ENCODE measurements at places on chromosomes 6 and 20.

DNA sequence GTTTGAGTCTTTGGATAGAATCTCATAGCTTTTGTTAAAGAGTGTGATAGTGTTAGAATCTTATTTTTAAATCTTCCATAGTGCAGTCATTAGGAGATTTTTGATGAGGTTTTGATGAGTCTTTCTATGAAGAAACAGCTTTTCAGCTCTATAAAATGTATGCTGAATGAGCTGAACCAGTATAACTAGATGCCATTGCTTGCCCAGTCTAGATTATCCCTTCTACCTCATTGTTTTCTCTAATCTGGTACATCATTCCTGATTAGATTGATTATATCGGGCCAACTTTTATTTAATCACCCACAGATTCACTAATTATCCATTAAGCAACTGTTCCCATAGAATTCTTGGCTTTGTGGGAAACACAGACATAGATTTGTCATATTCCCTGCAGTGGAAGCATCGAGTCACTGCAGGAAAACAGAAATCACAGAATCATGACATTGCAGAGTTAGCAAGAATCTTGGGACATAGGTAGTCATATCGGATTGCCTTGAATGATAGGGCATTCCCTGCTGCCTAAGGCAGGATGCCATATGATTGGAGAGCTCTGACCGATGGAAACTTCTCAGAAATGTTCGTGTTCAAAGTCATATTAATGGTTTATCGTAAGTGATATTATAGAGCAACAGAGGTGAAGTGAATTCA lies 882.7 kb upstream of the FLRT3 start:
- DNase-seq: no peak

DNA sequence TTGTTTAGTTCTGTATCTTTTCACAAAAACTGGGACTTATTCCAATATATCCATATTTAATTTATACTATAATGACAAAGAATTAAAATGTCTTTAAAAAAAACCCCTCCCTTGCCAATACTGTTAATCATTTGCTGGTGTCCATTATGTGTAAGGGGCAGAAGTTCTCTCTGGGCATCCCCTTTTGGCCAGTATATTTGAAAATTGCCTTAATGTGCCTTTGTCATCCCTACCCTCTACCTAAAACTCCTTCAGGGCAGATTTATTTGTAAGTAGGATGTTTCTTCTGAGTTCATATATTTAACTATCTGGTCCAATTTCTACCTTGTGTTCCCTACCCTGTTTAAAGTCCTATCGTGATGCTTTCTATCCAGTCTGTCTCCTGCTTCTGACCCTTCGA lies 62.9 kb downstream of the ARHGAP18 start:
- DNase-seq: no peak

DNA sequence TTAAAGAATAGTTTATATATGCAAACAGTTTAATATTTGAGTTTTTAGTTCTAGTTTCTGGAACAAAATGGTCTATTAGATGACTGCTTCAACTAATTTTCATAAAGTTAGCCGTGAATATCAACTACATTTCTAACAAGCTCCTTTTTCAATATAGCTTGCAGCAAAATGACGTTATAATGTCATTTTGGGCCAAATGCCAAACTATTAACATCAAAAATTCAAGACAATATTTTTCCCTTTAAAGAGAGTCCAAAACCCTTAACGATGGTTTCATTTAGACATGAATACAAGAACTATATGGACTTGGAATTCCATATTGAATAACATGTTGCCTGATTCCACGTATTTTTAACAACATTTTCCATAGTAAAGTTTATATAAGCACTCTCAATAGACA lies 91.0 kb downstream of the SMLR1 start:
- DNase-seq: no peak

- no peak for DNase-seq
Observed at GRCh38 chr6:163291622-163292021, 122.9 kb upstream of the QKI start.

DNA sequence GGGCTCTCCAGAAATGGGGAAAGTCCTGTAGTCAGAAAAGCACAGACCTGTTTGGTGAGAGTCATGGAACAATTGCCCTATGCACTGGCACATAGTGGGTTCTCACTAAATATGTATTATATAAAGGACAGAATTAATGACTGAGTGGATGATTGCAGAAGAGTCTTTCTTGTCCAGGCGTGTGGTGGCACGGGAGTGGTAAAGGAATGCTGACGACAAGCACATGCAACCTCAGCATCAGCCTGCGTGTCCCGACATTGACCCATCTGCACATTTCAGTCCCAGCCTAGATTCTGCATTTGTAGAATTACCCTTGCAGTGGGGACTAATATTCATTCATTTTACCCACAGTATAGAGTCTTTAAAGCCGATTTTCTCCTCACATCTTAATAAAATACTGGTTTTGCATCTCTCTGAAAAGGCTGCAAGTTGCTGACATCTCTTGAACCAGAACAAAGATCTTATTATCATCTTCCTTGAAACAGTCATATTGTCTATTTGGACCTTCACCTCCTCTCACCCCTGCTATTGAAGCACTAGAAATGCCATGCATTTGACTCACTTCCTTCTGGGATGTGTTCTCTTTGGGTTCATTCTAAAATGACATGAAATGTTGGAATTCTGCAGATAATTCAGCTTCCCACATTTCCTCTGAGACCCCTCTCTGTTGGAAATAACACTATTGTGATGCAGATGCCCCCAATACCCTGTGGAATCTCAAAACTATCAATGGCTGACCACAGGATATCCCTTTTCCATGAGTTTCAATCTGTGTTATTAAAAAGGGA lies 883.6 kb upstream of the FLRT3 start:
- no peak for DNase-seq

DNA sequence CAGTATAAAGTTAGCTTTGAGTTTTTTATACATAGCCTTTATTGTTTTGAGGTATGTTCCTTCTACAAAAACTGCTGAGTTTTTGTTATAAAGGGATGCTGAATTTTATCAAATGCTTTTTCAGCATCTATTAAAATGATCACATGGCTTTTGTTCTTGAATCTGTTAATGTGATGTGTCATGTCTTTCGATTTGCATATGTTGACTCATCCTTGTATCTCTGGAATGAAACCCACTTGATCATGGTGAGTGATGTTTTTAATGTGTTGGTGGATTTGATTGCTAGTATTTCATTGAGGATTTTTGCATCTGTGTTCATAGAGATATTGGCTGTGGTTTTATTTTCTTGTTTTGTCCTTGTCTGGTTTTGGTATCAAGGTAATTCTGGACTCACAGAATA lies 24.7 kb upstream of the BLCAP start:
- no peak for DNase-seq

DNA sequence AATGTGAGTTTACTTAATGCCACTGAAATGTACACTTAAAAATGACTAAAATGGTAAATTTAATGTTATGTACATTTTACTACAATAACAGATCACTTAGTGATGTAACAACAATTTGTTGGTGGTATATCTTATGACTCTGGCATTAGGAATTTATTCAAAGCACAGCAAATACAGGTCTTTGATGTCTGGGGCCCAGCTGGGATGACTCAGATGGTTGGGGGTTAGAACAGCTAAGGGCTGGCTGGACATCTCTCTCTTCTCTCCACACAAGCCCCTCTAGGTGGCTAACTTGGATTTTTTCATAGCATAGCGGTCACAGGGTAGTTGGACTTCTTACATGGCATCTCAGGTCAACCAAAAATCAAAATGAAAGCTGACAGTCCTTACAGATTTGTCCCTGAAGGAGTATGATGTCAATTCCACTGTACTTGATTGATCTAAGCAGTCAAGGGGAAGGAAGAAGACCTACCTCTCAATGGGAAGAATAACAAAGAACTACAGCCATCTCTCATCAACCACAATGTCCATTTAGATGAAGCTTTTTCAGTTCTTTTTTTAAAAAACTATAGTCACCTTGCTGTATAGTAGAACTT lies 37.5 kb upstream of the LCA5 start:
- no peak for DNase-seq

GRCh38 chr6:52900536-52900935 lies 9.0 kb downstream of the GSTA3 start:
- DNase-seq: no peak

DNA sequence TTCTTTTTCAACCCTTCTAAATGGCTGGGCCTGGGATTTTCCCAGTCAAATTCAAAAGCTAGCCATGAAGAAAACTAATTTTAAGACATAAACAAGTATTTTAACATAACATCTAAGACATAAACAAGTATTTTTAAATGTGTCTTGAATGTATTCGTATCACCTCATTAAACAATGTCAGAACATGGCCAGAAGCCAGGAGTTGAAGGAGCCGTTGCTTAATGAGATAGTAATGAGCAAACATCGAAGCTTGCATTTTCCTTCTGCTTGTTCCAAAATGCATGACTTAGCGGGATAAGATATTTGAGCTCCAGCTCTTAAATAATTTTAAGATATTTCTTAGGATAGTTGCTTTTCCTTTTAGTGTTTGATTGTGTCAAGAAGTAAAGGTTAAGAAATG lies 4.2 kb upstream of the RNF182 start:
- DNase-seq: no peak

DNA sequence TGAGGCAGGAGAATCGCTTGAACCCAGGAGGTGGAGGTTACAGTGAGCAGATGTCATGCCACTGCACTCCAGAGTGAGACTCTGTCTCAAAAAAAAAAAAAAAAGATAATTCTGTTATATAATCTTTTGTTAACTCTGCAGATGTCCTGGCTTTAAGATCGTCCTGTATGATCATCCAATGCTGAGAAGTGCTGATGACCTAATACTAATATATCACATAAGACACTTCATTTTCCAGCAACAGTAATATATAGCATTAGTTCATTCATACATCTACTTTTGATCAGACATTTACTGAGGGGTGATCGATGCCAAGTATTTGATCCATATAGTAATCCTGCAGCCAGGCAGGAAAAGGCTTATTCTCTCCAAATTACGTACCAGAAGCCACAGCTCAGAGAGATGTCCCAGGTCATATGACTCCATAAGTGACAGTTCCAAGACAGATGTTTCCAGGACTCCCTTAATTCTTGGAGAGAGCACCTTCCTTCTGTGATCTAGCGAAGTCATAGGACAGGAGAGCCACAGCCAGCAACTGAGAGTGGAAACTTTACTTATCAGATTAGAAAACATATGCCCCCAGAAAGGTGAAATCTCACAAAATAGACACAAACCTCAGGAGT lies 60.7 kb downstream of the SHLD1 start:
- no peak for DNase-seq

GRCh38 chr6:151376440-151376839 lies 14.9 kb downstream of the ZBTB2 start:
- DNase-seq: no peak

GRCh38 chr6:10393544-10394225 lies 21.2 kb downstream of the TFAP2A start:
- no peak for DNase-seq

- no peak for DNase-seq
Observed at GRCh38 chr6:90610751-90611542, 24.1 kb upstream of the MAP3K7 start.

- no peak for DNase-seq
Observed at GRCh38 chr6:84581494-84582259, 182.7 kb downstream of the TBX18 start.

GRCh38 chr6:151721671-151722070 lies 85.8 kb upstream of the ESR1 start:
- DNase-seq: no peak

GRCh38 chr20:53141201-53142050 lies 169.3 kb downstream of the TSHZ2 start:
- no peak for DNase-seq

GRCh38 chr6:135162678-135163439 lies 18.2 kb upstream of the MYB start:
- DNase-seq: peak; percentile 62

DNA sequence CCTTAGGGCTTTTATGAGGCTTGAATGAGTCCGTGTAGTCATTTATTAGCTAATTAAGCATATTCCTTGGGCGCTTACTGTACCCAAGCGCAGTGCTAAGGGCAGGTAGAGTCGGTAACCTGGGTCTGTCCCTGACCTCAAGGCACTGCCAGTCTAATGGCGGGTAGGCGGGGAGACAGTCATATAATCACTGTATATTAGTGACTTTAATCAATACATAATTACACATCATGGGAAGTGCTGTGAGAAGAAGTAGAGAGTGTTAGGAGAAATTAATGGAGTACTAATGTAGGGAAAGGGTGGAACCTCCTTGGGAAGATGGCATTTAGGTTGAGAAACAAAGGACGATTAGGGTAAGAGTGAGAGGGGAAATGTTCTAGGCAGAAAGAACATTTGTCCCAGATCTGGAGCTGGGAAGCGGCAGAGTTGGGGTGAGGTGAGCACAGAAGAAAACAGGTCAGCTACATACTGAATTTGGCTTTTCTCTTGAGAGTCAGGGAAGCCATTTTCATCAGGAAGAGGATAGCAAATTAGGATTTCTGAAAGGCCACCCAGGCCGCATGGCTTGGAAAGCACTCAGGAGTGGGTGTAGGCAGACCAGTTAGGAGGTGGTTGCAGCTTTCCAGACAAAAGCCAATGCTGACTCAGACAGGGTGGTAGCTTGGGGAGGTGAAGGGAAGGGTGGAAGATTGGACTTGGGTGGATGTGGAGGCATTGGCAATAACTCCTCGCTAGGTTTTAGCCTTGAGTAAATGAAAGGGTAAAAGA lies 954 bp upstream of the BLCAP start:
- no peak for DNase-seq

- no peak for DNase-seq
Observed at GRCh38 chr6:46961232-46961631, 39.5 kb upstream of the ADGRF5 start.

DNA sequence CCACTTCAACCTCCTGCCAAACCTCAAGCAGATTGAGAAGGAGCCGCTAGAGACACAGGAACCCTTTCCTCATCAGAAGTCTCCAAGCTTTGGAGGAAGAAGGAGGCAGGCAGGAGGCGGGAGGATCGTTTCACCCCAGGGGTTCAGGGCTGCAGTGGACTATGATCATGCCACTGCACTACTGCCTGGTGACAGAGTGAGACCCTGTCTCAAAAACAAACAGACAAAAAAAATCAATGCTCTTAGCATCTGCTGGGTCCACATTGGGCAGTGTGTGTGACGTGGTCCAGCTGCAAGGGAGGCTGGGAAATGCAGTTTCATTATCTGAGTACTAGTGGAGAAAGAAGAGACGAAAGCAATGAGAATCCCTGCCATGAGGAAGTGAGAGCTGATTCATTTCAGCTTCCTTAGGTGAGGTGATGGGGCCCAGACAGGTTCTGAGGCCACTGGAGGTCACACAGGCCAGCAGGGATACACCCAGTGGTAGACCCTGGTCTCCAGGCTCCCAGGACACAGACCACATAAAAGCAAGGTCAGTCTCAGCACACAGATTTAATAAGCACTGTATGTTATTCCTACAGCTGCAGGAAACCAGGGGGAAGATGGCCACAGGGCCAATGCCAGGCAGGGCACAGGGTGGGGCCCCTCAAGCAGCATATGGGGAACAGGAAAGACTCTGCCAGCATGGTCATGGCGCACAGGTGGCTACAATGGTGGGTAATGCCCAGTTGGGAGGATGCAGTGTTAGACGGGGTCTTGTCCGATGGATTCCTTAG lies 4.3 kb downstream of the GFRA4 start:
- no peak for DNase-seq

- DNase-seq: no peak
Observed at GRCh38 chr20:37893566-37894241, 9.2 kb upstream of the VSTM2L start.

Data from colonic mucosa (tissue), 4 donors.